Endothelial cell of umbilical vein (primary cell): ENCODE measurements at places on chromosomes 6 and 20. TPM values are rescaled to one million over a fixed set of nuclear protein-coding genes. Genes with fewer than 3 reads are reported as not detected.

- DNase-seq: no peak
Measured at GRCh38 chr20:49464556-49464955, 17.9 kb downstream of the KCNB1 start.

DNA sequence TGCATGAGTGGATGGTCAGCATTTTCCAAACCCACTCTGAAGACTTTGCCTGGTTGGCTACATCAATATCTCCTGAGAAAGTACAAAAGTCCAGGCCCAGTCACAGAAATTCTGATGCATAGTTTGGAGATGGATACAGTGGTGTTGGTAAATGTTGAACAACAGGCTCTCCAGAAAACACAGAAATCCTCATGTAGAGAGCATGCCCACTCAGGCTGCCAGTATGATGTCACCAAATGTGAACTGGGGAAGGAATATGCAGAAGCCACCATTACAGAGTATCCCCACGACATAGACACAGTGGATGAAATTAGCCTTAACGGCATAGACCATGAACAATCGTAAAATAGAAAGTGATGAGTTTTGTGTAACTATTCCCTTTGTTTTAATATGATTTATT, 97.1 kb upstream of the NXT1 start:
- DNase-seq: no peak

GRCh38 chr20:19341348-19342053, 129.1 kb downstream of the SLC24A3 start:
- DNase-seq: no peak

GRCh38 chr6:150119173-150119572, 23.7 kb upstream of the PPP1R14C start:
- DNase-seq: no peak

GRCh38 chr6:14811775-14812428, 434.0 kb upstream of the JARID2 start:
- no peak for DNase-seq

GRCh38 chr20:35277127-35277526, 795 bp downstream of the MMP24OS start:
- no peak for DNase-seq

GRCh38 chr6:155448668-155449449, 6.8 kb downstream of the NOX3 start:
- no peak for DNase-seq

DNA sequence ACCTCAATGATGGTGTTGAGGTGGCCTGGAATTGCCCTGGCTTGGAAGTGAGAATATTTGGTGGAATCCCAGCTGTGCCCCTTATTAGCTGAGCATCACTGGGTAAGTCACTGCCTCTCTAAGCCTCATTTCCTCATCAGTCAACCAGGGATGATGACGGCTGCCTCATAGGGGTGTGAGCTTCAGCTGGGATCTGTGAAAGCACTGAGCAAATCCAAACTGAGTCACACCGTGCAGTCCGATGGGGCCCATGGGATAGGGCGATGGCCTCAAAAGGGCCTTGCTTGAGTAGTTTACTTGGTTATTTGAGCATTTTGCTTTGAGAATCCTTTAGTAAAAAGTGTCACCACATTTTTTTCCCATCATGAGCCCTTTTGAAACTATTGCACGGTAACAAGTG, 1.1 kb downstream of the SLC22A1 start:
- no peak for DNase-seq

GRCh38 chr6:33123181-33123580, 47.4 kb downstream of the HLA-DPB1 start:
- no peak for DNase-seq

GRCh38 chr20:47335251-47336128, 21.0 kb downstream of the ZMYND8 start:
- no peak for DNase-seq

- no peak for DNase-seq
Measured at GRCh38 chr6:137717074-137718073, 149.7 kb upstream of the TNFAIP3 start.

DNA sequence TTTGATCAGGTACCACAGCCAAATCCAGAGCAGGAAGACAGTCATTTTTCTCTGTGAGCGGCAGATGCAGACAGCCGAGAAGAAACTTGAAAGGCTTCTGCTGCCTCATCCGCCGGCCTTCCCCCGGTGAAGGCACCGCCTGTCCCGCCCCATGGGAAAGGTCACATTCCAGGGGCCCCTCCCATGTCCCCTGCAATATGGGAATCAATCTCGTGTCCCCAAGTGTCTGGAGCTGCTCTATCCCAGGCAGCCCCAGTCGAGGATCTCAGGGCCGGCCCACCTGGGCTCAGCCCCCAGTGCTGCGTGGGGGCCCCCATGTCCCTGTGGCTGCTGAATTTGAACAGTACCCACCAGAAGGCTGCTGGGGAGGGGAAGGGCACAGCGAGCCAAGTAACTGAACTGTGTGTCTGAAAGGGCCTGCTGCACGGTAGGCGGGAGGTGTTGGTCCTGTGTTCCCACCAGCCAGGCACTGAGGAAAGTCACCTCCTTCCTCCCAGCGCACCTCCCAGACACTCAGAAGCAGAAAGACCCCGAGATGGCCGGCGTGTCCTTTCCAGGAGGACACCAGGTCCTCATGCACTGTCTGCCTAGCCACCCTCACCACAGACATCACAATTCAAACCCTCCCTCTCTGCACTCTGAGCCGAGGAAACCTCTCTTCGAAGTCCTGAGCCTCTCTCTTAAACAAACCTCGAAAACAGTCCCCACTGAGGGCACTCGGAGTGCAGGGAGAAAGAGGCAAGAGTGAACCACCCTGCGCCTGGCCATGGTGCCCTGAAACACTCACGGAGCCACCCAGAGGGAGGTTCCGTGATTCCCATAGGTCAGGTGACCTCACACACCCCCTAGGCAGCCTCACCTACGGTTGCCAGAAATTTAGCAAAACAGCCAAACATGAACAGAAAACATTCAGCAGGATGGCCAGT, 99.3 kb downstream of the PSMB1 start:
- no peak for DNase-seq

DNA sequence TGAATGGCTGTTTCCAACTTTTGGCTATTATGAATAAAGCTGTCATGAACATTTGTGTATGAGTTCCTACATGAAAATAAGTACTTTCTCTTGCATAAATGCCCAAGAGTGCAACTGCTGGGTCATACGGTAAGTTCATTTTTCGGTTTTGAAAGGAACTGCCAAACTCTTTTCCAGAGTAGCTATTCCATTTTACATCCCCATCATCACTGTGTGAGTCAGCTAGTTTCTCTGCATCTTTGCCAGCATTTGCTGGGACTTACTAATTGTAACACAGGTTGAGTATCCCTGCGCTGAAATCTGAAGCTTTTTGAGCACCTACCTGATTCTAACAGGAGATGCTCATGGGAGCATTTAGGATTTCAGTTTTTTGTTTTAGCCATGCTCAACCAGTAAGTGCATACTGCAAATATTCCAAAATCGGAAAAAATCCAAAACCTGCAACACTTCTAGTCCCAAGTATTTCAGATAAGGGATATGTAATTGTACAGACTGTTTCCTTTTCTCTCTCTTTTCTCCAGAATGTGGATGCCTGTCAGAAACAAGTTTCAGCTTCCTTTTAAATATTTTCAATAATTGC, 118.4 kb downstream of the DTNBP1 start:
- DNase-seq: no peak

DNA sequence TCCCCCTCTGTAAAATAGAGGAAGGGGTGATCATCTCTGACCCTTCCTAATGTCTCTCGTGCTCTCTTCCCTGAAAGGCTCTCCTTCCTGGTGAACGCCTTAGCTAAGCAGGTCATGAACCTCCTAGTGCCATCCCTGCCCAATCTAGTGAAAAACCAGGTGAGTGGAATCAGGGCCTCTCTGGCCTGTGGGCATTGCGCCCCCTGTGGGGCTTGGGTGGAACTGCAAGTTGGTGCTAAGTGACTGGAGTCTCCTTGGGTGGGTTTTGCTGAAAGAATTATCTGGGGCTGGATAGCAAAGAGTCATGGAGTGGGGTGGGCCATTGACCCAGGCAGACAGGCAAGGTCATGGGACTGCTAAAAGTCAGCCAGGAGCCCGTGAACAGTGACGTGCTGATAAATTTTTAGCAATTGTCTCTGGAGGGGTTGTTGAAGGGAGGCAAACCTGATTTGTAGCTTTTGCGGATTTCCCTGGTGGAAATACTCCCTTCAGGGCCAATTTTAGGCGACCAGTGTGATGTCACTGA, 8.9 kb downstream of the BPIFB1 start:
- peak; percentile 26 for DNase-seq

DNA sequence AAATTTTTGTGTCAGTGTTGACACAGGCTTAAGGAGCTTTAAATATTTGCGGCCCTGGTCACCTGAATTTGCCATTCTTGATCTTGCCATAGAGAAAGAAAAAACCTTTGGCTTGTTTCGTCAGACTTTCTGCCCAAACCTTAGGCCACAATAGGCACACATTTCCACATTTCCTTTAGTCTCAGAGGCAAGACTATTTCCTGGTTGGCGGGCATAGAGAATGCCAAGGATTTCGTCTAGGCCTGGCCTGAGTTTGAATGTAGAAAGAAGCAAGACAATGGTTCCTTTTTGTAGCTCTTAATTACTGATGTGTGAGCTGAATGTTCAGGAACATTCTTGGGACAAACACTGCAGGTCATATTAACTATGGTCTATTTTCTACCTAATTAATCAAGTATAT, 108.1 kb downstream of the TRMT11 start:
- no peak for DNase-seq

GRCh38 chr6:36349240-36349639, 12.6 kb upstream of the BNIP5 start:
- no peak for DNase-seq

DNA sequence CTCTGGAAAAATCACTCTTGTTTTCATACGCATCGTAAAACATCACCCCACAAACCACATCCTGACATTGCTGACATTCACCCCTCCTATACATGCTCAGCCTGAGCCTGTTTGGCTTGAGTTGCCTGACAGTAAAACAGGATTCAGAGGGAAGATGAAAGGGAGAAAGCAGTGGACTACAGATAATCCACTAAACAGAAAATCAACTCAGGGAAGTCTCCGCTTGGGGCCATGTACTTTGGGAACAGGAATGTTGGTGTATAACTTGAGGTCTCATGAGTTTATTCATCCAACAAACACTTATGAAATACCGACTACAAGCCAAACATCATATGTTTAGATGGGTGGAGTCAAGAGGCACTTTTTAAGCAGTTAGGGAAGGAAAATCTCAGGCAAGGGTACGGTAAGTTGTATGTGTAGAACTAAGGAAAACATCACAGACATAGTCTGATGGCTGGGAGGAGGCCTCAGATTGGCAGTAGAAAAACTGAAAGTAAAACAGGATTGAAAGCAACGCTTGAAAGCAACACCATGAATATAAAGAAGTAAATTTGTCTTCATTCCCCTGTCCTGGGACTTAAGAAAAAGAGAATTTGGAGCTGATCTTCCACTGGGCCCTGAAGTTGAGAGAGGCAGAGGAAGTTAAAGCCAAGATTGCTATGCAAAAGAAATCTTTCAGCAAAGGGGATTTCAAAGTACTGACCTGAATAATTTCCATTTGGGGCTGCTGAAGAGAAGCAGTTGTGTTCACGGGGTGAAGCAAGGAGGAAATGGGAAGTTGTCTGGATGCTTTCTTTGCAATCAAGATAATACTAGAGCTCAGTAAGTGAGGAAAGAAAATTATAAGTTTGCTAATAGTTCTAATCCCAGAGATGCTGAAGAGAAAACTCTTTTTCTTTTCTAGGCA, 28.8 kb downstream of the PDE7B start:
- DNase-seq: no peak

- DNase-seq: no peak
Measured at GRCh38 chr6:136685540-136686108, 106.7 kb downstream of the MAP3K5 start.

PRPH2 gene
- 0.40 and 0.48 TPM in 2 replicates for total RNA-seq

C20orf144 gene
- total RNA-seq: not detected in 2 replicates

PRRT1 gene
- total RNA-seq: 0.76 and 1.3 TPM in 2 replicates

NOX3 gene
- total RNA-seq: not detected in 2 replicates

MAP1LC3A gene
- 32.1 and 32.7 TPM in 2 replicates for total RNA-seq

GLYATL3 gene
- not detected in 2 replicates for total RNA-seq

MUC22 gene
- not detected in 2 replicates for total RNA-seq

BMP7 gene
- total RNA-seq: not detected in 2 replicates
